ENCODE measurements at places on chromosomes 2 and 18.

DNA sequence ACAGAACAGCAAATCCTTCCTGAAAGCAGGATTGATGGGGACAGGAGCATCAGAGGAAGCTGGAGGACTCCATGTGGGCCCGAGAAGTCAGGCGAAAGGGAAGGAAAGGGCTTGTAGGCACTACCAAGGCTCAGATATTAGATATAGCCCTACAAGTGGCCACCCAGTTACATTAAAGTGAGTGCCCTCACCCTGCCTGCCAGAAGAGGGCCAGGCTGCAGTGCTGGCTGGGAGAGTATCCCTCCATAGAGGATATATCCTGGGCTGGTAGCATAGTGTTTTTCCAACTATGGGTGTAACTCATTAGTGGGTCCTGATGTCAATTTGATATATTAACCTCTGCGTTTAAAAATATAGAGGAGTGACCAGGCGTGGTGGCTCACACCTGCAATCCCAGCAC is 285.2 kb downstream of the MYCN start:
- no peak for DNase-seq

- DNase-seq = no peak
Observed at GRCh38 chr2:54669677-54670484, 53.6 kb upstream of the EML6 start.

DNA sequence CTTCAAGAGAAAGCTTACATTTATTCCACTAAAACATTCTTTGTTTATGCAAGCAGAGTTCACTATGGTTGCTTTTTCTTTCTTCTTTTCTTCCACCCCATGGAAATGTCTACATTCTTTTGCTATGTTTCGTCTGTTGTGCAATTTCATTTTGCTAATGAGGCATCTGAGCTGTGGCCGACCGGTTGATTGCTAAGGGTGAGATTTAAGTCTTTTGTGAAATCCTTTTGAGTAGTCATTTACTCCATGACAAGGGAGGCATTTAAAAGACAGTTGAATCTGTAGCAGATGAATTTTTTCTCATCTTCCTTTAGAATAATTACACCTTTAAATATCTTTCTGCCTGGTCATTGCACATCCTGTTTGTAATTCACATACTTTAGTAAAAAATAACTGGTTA is 324.1 kb upstream of the THUMPD2 start:
- DNase-seq = no peak

DNA sequence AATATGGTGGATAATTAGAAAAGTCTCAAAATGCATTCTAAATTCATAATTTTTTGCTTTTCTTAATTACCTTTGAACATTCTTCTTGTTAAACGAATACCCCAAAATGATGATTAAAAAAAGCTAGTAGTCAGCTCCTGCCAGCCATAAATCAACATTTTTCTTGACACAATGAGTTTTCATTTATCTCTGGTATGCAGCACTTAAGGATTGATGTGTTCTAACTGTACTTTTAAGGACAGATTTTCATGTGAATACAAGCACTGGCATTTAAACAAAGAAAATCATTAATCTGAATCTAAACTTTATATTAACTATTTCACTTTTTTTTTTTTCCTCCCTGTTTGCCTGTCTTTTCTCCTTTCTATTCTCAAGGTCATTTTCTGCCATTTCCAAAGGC is 976.8 kb downstream of the TMEM182 start:
- no peak for DNase-seq

- DNase-seq = no peak
Observed at GRCh38 chr18:56593906-56594305, 44.5 kb downstream of the TXNL1 start.

- no peak for DNase-seq
Observed at GRCh38 chr18:23838233-23838632, 149.0 kb downstream of the LAMA3 start.

DNA sequence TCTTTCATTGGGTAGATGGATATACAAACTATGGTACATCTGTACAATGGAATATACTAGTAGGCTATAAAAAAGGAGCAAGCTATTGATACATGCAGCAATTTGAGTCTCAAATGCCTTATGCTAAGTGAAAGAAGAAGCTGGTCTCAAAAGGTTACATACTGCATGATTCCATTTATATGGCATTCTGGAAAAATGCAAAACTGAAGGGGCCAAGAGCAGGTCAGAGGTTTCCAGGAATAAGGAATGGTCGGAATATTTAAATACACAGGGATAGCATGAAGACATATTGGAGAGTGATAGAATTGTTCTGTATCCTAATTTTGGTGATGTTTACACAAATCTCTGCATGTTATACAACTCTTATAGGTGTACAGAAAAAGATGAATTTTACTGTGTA is 85.8 kb downstream of the BABAM2 start:
- DNase-seq = no peak

- DNase-seq = no peak
Observed at GRCh38 chr2:178114462-178114861, 2.2 kb downstream of the RBM45 start.

DNA sequence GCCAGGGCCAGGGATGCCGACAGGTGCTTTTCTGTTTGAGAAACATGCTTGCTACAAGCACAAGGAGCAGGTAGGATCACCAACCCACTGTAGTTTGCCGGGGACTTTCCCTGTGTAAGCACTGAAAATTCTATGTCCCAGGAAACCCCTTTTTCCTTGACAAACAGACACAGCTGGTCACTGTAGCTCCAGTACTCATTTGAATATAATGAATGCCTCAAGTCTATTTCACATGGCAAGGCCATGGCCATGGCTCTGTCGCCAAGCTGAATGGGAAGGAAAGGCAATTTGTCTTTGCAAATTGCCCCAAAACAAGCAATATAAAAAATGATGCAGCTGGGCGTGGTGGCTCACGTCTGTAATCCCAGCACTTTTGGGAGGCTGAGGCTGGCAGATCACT is 49.6 kb upstream of the IGFBP2 start:
- no peak for DNase-seq

GRCh38 chr2:148926981-148927401 is 52.0 kb downstream of the KIF5C start:
- DNase-seq = no peak

- DNase-seq = no peak
Observed at GRCh38 chr2:18244845-18245244, 315.6 kb downstream of the RDH14 start.

DNA sequence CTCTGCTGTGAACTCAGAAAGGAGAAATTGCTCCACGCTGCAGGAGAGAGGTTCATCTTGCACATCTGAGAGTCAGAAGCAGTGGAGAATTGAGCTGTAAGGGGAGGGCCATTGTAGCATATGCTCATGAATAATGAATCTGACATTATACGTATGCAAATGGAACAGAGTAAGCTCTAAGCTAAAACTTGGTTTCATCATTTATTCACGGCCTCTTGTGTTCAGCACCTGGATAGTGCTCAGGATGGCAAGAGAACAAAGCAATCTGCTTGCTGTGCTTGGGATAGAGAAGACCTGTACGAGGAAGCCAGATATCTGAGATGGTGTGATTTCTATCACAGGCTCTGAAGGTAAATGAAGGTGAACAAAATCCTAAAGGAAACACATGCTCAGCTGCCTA is 87.9 kb upstream of the GCFC2 start:
- DNase-seq = no peak

GRCh38 chr2:214591366-214591765 is 180.5 kb downstream of the VWC2L start:
- DNase-seq = no peak
